Astrocyte (in vitro differentiated cells and primary cell): ENCODE measurements at places on chromosomes 3 and 15.

DNA sequence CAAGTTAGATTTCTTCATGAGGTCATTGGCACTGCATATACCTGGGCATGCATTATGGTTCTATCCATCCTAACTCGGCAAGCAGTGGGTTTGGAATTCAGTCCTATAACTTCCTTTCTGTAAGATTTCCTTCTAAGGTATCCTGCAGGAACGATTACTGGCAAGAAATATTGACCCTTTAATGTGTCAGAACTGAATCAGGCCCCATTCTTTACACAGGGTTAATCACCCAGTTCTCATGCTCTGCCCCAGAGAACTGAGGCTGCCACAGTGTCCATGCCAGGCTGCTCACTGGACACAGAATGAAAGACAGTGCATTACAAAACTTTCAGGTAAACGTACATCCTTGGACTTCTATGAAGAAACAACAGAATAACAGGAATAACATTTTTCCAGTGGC, 108.9 kb downstream of the RPL22L1 start:
- no peak for DNase-seq

- DNase-seq = peak; percentile 8
These were observed 348.8 kb upstream of the ZNF717 start for GRCh38 chr3:76134166-76134565.

DNA sequence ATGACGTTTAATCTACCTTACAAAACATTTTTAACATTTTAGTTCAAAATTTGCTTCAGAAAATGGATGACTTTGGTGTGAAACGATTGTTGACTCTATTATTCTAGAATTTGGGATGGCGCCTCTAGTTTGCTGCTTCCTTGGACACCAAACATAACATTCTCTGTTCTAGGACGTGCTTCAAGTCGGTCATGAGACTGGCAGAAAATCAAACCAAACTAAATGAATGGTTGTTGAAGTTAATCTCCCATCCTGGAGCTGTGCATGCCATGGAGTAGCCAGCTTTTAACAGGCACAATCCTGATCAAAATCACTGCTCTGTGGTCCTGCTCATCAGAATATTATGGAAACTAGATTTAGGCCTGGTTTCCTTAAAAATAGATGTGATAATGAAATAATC, 9.6 kb upstream of the LRRFIP2 start:
- DNase-seq = peak; percentile 75

DNA sequence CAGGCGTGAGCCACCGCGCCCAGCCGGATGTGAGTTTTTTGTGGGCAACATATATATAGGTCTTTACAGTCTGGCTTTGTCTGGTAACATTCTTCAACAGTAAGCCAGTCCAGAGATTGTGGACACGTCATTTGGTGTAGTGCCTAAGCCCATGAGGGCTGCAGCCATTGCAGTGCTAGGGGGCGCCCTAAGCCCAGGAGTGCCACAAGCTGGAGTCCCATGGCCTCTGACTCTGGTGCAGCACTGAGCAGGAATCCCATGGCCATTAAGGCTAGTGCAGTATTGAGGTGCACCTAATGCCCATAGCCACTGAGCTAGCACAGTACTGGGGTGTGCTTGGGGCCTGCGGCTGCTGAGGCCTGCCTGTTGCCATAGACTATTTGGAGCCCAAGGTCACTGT, 136.4 kb upstream of the NDN start:
- no peak for DNase-seq

GRCh38 chr3:158649791-158650190, 5.5 kb downstream of the GFM1 start:
- no peak for DNase-seq

- DNase-seq = no peak
These were observed 223.7 kb downstream of the FMN1 start for GRCh38 chr15:32970847-32971246.
